Dermis microvascular lymphatic vessel endothelial cell (primary cell): ENCODE measurements at places on chromosomes 16 and 17.

- peak; percentile 63 for DNase-seq
Observed at GRCh38 chr17:60154616-60155426, 5.0 kb downstream of the CA4 start.

- DNase-seq, result no peak
Observed at GRCh38 chr17:10162096-10162495, 36.3 kb downstream of the GAS7 start.

- no peak for DNase-seq
Observed at GRCh38 chr16:62966626-62967025, 930.4 kb upstream of the CDH8 start.

- no peak for DNase-seq
Observed at GRCh38 chr17:72565006-72565405, 444.2 kb downstream of the SOX9 start.

DNA sequence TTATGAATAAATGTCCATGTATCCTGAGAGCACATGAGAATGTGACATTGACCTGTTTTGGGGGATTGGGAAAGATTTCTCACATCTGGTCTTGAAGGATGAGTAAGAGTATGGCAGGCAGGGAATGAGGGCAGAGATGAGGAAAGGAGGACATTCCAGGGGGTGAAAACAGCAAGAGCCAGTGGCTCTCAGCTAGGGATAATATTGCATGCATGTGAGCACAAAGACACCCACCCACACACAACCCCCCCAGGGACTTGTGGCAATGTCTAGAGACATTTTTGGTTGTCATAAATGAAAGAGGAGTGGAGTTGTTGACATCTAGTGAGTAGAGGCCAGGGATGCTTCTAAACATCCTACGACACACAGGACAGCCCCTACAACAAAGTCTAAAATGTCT lies 6.0 kb downstream of the MYO1D start:
- DNase-seq, result no peak

DNA sequence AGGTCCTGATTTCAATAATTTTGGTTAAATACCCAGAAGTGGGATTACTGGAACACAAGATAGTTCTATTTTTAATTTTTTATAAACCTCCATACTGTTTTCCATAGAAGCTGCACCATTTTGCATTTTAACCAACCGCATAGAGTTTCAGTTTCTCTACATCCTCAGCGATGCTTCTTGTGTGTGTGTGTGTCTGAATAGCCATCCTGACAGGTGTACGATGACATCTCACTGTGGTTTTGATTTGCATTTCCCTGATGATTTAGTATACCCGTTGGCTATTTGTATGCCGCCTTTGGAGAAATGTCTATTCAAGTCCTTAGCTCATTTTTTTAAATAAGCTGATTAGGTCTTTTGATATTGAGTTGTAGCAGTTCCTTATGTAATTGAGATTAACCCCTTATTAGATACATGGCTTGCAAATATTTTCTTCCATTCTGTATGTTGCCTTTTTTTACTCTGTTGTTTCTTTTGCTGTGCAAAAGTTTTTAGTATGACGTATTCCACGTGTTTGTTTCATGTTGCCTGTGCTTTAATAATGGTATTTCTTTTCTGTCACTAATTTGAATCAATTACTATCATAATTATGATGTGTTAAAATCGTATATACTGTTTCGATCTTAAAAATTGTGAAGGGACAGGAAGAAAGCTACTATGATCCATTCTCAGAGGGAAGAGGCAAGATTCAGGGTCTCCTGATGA lies 227.2 kb upstream of the MON1B start:
- DNase-seq, result no peak
